ENCODE measurements at places on chromosomes 2 and 18.

- DNase-seq: no peak
These were observed 110.9 kb downstream of the ARHGEF33 start for GRCh38 chr2:39000552-39000951.

DNA sequence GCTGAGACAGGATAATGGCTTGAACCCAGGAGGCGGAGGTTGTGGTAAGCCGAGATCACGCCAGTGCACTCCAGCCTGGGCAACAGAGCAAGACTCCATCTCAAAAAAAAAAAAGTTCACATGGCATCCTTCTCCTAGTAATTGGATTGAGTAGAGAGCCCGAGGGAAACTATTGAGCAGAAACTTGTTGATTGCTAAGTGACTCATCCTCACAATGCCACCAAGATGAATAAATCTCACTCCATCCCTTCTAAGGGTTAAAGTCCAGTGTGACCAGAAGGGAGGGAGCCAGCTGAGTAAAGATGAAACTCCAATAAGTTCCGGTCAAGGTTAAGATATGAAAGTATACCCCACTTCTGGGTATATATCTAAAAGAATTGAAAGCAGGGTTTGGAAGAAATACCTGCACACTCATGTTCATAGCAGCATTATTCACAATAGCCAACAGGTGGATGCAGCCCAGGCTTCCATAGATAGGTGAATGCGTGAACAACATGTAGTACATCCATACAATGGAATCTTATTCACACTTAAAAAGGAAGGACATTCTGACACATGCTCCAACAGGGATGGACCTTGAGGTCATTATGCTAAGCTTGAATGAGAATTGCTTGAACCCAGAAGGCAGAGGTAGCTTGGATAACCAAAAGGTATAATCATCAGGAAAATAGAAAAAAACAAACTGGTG is 13.0 kb upstream of the FHL2 start:
- DNase-seq: no peak

- no peak for DNase-seq
These were observed 54.8 kb downstream of the CRACDL start for GRCh38 chr2:98881153-98881650.

DNA sequence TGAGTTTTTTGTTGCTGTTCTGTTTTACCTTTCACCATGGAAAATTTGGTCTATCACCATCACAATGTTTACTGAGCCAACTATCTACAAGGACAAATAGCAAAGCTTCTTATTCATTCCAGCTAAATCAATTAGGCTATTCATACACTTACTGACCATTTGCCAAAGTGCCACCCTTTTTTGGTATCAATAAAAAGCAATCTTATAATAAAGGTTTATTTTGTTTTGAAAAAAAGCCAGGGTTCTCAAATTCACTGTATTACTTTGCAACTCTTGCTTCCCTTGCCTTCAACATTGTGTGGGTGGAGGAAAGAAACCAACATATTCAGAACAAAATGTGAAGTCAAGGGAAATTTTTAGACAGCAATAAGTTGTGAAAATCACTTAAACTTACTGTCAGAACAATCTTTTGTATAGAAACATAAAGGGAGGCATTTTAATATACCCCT is 15.3 kb downstream of the PELI1 start:
- DNase-seq: no peak

DNA sequence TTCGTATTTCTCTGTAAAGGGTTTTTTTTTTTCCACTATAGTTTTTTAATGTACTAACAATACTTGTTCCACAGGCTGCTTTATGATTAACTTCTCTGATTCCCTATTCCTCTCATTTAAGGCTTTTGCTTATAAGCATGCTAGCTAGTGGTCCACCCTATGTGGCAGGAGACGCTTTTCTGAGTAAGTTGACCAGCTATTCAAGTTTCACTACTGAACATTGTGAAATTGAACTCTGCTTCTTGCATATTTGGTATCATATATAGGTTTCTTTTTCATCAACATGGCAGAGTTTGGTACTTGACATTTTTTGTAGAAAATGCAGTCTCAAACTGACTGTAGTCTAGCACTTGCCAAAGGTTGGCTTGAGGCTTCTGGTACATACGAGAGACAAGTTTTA is 74.2 kb downstream of the OTX1 start:
- DNase-seq: no peak

GRCh38 chr2:130843321-130843985 is 6.7 kb downstream of the ARHGEF4 start:
- no peak for DNase-seq

GRCh38 chr2:234999740-235000425 is 48.1 kb downstream of the SH3BP4 start:
- no peak for DNase-seq

- DNase-seq: no peak
These were observed 25.0 kb downstream of the SPEG start for GRCh38 chr2:219459460-219460311.

DNA sequence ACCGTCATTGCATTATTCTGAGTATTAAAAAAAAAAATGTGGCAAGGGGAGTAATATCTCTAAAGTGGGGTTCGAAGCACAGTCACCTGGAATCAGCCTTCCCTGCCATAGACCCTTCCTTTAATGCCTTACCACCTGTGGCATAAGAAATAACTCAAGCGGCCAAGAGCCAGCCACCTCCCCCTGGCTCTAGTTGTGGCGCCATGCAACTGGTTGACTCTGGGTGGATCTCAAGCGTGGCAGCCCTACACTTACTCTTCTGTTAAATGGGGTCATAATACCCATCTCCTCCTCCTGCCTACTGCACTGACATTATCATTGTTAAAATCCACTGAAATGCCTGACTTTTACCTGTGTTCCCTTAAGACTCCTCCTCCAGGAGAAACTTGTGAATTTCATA is 175.8 kb downstream of the SMAD7 start:
- DNase-seq: no peak

DNA sequence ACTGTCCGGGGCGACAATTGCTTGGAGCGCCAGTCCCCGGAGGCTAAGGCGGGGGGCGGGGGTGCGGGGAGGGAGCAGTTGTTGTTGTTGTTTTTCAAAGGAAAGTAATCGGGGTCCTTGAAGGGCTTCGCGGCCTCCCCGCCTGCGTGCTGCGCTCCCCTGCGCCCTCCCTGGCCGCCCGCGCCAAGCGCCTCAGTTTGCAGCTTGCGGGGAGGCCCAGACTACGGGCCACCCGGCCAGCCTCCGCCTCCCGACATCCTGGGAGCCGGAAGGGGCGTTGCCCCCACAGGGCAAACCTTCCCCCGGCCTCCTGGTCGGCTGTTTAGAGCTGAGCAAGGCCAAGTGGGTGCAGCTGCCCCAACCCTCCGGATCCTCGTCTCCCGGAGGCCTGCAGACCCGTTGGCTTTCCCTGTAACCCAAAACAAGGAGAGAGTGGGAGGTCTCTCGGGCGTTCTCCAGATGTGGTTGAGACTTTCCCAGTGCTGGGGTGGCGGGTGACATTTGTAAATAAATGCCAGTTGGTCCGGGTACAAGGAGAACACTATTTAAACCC is 3.7 kb upstream of the SIX3 start:
- no peak for DNase-seq

DNA sequence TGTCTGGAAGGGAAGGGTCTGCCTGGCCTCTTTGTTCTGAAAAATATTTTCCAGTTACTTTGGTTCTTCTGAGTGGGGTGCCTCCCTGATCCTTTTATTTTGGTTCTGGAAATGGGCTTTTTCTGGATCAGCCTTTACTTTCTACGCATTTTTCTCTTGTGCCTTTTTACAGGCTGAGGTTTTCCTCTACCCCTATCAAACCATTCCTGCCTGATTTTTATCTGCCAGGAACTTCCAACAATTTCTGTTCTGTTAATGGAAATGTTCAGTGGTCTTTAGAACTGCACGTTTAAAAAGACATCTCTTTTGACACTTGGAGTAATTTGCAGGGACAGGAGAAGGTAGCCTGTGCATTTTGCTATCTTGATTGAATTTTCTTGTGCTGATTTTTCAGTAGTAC is 113.8 kb downstream of the ARHGAP28 start:
- DNase-seq: no peak

DNA sequence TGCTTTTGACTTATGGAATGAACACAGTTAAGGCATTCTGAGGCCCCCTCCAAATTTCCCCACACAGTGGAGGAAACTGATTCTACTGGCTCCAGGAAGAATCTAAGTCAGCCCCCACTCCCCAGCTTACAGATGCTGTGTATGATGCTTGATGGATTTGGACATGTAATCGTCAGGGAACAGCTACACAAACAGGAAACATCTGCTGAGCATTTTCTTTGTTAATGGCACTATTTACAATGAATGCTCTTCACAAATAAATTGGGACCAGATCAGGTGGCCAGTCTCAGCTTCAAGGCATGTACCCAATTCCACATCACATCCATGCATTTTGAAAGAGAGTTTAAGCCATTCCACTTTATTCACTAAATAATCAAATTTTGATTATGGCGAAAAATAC is 562.3 kb downstream of the SOX11 start:
- no peak for DNase-seq

DNA sequence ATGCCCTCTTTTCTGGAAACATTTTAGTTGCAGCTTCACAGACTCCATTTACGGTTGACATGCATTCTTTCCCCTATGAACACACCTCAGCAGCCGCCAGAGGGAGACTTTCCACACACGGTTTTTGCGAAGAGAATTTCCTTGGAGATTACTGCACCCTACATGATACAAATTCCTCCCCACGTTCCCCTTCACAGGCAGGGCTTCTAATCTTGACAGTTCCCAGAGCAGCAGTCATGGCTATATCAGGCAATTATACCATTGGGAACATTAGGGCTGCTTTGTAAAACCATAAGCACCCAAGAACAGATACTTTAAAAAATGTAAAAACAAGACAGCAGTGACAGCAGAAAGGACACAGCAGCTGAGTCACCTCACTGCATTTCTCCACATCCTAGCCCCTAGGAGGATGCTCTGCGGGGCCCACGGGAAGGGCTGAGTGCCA is 253.8 kb downstream of the TGIF1 start:
- DNase-seq: peak; percentile 12
